GM13977 (cell line): ENCODE measurements at places on chromosomes 7 and 10.

DNA sequence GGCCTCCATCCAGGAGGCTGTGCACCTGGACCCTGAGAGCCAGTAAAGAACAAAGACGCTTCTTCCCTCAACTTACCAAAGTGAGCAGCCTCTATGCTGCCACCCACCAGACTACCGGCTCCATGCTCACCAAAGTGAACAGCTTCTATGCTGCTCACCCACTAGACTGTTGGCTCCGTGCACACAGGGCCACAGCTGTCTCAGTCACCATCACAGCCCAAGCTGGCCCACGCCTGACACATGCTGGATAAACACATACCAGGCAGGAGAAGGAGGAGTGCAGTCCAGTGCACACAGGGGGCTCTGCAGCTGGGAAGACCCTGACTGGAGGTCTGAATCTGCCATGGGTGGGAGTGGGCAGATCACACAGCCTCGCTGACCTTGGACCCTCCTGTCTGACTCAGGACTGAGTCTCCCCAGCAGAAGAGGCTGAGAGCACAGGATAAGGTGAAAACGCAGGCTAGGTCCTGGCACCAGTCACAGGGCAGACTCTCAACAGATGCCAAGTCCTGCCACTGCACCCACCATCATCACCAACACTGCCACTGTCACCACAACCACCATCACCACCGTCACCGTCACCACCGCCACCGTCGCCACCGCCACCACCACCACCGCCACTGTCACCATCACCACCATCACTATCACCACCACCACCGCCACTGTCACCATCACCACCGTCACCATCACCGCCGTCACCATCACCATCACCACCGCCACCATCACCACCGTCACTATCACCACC is 130.9 kb downstream of the MAD1L1 start:
- DNase-seq = no peak

- DNase-seq = peak; percentile 22
Observed at GRCh38 chr10:99975106-99975829, 34.5 kb downstream of the DNMBP start.

DNA sequence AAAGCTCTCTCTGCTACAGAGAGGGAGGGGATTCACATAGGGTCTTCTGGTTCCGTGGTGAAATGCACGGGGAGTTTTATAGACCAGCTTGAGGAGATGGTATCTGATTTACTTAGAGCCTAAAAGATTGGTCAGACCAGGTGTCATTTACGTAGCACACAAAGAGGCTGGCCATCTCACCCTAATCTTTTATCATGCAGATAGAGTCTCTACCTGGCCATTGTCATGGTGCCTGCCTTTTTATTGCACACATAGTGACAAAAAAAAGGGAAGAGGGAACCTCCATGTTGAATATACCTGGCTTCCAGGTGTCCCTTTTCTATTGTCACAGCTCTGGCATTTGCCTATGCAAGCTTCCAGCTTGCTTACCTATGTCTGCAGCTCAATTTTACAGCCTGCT is 1456.1 kb downstream of the GATA3 start:
- no peak for DNase-seq

- no peak for DNase-seq
Observed at GRCh38 chr10:23613900-23614299, 175.0 kb downstream of the OTUD1 start.

- DNase-seq = no peak
Observed at GRCh38 chr7:100175296-100175935, 1.8 kb downstream of the GPC2 start.

GRCh38 chr7:126635545-126635944 is 617.2 kb downstream of the GRM8 start:
- DNase-seq = no peak

- no peak for DNase-seq
Observed at GRCh38 chr7:111067251-111067650, 23.7 kb upstream of the LRRN3 start.

GRCh38 chr10:86266446-86267242 is 100.0 kb downstream of the GRID1 start:
- DNase-seq = no peak
